Fibroblast of skin of left quadriceps (primary cell): ENCODE measurements at places on chromosomes 12 and 14.

- DNase-seq, result no peak
These were observed 263.4 kb downstream of the SOX5 start for GRCh38 chr12:23686095-23686494.

DNA sequence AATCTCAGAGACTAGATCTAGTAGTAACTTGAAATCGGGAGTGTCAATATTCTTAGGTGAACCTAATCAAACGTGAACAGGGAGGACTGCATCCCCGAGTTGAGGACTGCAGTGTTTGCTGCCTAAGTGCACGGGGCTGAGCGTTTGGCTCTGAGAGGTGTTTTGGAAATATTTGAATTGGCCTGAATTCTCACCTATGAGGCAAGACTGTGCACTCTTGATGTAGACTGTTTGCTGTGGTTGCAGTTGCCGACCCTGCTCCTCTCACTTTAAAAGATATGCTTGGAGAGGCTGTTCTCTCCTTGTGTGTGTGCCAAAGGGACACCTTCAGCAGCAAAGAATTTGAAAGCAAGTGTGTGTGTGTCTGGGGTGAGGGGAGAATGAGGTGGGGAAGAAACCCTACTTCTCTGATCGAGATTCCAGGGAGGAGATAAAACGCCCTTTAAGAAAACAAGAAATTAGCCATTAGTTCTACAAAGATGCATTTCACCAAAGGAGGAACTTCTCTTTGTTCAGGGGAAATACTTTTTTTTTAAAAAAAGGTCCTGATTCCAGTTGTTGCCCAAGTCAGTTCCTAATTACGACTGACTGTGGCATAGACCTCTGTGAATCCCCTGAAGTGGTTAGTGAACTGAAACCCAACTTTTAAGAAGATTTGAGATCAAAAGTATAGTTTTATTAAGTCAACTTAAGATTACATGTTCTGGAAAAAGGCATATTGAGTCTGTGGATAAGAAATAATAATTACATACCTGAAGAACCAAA lies 106.6 kb downstream of the DYRK2 start:
- no peak for DNase-seq

DNA sequence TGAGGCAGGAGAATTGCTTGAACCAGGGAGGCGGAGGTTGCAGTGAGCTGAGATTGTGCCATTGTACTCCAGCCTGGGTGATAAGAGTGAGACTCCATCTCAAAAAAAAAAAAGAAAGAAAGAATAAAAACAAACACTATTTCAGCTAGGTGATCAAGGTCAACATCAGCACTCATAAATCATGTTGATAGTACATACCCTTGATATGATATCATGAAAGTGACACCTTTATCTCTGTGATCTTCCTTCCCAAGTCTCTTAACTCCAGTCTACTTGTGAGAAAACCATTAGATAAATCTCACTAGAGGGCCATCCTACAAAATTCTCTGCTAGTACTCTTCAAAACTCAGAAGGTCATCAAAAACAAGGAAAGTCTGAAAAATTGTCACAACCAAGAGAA lies 44.2 kb upstream of the PTGR2 start:
- no peak for DNase-seq

DNA sequence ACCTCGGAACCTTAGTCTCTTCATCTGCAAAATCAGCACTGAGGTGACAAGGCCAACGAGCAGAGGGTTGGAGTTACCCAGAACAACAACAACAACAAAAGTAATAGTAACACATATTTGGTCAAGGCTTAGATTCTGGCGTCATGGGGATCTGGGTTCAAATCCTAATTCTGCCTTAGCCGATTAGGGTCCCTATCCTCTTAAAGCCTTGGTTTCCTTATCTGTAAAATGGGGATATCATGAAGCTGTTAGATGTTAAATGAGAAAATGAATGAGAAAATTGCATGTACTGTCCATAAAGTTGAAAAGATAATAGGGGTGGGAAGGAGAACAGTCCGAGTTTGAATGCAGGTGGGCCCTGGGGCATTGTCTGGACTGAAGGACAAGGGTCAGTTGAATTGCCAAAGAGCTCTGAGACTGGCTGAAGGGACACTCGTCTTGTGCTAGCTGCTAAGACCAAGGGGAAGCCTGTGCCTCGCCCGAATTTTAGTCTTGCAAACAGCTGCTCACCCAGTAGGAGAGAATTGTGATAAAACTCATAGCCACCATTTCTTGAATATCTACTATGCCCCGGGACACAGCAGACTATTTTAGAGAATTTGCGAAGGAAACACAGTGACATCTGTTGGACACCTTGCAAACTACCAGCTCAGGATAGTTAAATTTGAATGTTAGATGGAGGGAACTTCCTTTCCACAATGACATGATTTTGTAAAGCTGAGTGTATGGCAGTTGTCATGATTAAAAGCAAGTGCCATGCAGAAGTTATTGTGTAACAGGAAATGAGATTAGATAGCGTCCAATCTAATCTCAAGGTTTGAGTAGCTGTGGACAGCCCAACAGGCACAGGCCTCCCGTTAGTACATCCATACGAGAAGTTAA lies 6.8 kb upstream of the HNF1A start:
- peak; percentile 34 for DNase-seq

GRCh38 chr12:98808243-98808875 lies 163.3 kb downstream of the APAF1 start:
- no peak for DNase-seq

DNA sequence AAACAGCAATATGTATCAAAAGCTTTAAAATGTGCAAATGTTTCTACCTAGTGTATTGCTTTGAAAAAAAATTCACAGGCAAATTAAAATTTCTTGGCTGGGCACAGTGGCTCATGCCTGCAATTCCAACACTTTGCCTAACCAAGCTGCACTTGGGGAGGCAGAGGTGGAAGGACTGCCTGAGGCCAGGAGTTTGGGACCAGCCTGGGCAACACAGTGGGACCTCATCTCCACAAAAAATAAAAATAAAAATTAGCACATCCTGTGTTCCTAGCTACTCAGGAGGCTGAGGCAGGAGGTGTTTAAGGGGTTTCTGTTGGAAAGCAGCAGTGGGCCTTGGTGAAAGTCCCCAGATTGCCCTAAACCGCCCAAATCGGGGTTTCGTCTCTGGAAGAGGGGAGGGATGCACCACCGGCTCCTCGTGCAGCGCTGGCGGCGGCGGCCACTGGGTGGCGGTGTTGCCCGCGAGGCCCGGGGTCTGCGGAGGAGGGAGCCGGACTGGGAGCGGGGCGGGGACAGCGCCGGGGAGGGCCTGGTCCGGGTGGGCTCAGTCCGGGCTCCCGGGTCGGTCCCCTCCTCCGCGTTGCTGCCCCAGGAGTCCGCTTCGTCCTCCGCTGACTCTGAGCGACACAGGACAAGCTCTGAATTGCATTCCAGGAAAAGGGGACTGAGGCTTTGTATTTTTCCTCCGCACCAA lies 265.6 kb downstream of the AACS start:
- DNase-seq, result no peak

- no peak for DNase-seq
These were observed 981.8 kb downstream of the TMEM121 start for GRCh38 chr14:106508216-106508615.

- DNase-seq, result no peak
These were observed 23.5 kb downstream of the HIP1R start for GRCh38 chr12:122858591-122859302.

- peak; percentile 30 for DNase-seq
These were observed 8.8 kb upstream of the GNPTAB start for GRCh38 chr12:101839324-101840283.

DNA sequence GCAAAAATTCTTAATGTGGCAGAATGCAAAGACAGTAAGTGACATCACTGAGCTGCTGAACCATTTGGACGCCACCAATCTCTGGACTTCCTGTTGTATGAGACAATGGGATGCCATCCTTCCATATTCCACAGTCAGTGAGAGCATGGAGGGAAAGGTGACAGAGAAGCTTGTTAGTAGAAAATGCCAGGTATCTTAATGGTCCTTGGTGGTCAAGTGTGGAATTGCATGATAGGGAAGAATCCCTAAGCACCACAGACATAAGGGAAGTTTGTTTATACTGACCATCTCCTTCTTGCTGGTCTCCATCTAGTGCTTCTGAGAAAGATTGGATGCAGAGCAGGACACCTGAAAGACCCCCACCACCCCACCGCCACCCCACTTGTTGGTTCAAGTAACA lies 1410.0 kb upstream of the TMEM132C start:
- DNase-seq, result no peak

DNA sequence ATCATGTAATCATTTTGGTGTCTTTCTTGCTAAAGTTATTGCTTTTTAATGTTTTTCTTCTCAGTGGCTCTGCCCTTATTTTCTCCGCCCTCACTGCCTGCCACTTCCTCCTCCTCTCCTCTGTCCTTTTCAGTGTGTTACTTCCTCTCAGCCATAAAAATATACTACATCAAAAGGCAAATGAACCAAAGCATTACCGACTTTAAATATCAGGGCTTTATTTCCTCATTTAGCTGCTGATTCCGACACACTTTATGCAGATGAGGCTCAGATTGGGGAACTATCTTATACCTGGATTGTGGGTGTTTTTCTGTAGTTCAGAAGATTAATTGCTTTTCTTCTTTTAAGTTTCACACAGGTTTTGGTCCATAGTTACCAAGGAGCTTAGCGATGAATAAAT lies 118.1 kb downstream of the CMAS start:
- no peak for DNase-seq

GRCh38 chr12:113115455-113116126 lies 20.0 kb downstream of the RASAL1 start:
- DNase-seq, result no peak

DNA sequence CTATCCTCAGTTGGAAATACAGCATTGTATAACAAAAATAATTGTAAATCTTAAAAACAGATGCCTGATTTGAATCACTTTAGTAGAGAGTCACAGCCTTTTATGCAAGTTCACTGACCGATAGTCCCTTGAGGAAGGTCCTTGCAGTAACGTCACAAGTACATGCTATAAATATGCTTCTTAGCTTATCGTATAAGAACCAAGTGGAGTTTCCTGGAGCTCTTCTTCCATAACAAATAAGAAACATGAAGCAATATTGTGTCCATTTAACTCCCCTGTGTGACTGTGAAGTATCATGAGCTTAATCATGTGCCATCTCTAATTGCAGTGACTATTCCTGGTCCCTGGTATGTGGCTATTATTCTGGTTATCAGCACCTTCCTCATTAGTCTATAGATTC lies 107.9 kb downstream of the SLC38A4 start:
- DNase-seq, result no peak

DNA sequence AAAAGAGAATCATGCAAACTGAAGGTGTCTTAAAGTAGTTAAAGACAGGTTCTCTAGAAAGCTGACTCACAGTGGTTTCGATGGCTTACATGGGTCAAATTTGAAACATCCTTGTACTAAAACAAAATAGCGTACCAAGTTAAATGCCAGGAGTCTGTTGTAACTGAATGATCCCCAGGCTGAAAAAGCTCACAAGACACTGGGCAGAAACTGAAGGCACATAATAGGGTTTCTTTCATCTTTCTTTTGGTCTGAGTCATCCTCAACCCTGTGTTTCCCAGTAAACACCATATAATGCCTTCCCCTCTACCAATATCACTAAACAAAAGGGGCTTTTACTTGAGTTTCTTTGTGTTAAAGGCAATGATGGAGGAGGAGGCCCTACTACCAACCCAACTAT lies 12.8 kb downstream of the ZFYVE1 start:
- DNase-seq, result no peak

DNA sequence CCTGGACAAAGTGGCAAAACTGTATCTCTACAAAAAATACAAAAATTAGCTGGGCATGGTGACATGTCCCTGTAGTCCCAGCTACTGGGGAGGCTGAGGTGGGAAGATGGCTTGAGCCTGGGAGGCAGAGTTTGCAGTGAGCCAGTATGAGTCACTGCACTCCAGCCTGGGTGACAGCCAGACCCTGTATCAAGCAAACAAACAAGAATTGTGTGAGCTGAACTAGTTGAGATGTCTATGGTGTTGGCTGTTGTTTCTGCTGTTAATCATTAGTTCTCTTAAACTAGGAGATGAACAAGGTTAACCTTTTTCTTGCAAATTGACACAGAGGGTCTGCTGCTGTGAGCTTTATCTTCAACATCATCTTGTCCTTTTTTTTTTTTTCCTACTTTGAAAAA lies 23.6 kb downstream of the RASSF3 start:
- no peak for DNase-seq

DNA sequence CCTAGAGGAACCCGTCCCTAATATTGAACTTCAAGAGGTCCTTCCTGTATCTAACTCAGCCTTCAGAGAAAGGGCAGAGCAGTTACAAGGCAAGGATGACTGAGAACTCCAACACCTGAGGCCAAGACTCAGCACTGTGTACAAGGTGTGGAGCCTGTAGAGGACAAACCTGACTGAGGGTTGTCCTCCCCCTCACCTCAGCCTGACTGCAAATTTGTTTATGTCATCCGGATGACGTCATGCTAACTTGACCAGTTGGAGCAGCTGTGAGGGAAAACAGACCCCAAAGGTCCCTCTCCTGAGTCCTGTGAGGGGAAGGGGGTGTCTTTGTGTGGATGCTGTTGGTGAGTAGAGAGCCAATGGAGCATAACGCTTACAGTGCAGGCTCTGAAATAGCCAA lies 4.3 kb downstream of the CRACR2A start:
- no peak for DNase-seq

DNA sequence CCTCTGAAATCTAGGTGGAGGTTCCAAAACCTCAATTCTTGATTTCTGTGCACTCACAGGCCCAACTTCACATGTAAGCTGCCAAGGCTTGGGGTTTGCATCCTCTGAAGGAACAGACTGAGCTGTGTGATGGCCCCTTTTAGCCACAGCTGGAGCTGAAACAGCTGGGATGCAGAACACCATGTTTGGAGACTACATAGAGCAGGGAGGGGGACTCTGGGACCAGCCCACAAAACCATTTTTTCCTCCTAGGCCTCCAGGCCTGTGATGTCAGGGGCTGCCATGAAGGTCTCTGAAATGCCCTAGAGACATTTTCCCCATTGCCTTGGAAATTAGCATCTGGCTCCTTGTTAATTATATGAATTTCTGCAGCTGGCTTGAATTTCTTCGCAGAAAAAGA lies 1025.9 kb upstream of the NOVA1 start:
- DNase-seq, result no peak

DNA sequence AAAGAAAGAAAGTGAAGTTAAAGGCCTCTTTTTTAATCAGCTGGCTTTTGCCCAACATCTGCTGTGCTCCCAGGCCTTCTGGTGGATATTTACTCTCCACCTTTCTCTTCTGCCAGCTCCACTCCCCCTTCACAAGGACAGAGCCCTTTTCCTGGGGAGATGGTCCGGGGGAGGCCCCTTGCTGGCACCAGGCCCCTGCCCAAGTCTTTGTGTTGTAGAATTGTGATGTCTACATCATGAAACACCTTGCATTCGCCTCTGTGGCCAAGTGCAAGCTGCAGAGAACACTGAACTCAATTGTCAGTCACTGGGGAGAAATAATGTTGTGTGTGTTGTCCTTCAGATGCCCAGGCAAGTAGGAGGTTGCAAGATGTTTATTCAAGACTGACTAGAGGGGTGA lies 150.3 kb downstream of the DPF3 start:
- DNase-seq, result no peak

GRCh38 chr12:12079291-12079690 lies 8.6 kb downstream of the BCL2L14 start:
- no peak for DNase-seq

- no peak for DNase-seq
These were observed 144.4 kb downstream of the CAND1 start for GRCh38 chr12:67413577-67413976.

- peak; percentile 32 for DNase-seq
These were observed 365.9 kb upstream of the NOVA1 start for GRCh38 chr14:26963711-26964110.

- DNase-seq, result no peak
These were observed 28.1 kb downstream of the OR10P1 start for GRCh38 chr12:55664826-55665225.
